Right hindlimb (tissue), 1 donor: ENCODE measurements at places on chromosomes 5 and 9.

DNA sequence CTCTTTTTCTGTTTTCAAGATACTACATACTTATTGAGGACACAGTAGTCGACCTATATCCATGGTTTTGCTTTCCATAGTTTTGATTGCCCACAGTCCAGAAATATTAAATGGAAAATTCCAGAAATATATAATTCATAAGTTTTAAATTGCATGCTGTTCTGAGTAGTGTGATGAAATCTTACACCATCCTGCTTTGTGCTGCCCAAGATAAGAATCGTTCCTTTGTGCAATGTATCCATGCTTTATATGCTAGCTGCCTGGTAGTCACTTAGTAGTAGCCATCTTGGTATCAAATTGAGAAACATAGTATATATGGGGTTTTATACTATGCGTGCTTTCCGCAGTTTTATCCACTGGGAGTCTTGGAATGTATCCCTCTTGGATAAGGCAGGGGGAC, 59.0 kb downstream of the CWC27 start:
- DNase-seq, result no peak

- DNase-seq, result no peak
These were observed 551 bp downstream of the N4BP3 start for GRCh38 chr5:178113841-178114324.

GRCh38 chr5:56814361-56814962, 887 bp upstream of the MAP3K1 start:
- DNase-seq, result peak; percentile 59

DNA sequence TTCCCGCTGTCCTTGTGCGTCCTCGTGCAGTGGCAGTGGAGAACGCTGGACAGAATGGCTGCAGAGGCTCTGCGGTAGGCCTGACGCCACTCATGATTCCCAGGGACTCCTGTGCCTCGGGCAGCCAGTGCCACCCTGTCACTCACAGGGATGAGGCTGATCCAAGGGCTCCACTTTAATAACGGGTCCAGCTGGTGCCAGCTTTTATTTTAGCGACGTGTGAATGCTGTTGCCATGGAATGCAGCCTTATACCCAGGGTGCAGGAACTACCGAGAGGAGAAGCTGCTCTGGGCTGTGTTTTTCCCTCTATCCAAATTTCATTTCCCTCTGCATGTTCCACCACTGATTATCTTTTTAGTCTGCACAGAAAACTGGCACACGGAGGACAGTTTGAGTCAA, 15.8 kb upstream of the NTNG2 start:
- DNase-seq, result no peak

DNA sequence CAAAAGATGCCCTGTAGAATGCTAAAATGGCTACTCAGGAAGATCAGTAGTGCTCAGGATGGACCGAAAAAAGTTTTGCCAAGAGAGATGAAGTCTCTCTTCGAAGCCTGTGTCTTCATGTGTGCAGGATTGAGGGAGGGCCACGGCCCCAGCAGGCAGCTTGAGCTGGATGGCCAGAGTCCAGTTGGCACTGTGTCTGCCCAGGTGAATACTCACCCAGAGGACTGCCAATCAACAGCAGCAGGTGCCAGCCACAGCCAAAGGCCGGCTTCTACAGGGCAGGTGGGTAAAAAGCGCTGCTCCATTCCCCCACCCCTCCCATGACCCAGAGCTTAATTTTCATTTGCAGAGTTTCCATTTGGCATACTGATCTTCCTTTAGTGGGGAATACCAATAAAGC, 287.9 kb upstream of the ZNF608 start:
- DNase-seq, result no peak

GRCh38 chr9:96115836-96116235, 186.1 kb downstream of the HSD17B3 start:
- no peak for DNase-seq

DNA sequence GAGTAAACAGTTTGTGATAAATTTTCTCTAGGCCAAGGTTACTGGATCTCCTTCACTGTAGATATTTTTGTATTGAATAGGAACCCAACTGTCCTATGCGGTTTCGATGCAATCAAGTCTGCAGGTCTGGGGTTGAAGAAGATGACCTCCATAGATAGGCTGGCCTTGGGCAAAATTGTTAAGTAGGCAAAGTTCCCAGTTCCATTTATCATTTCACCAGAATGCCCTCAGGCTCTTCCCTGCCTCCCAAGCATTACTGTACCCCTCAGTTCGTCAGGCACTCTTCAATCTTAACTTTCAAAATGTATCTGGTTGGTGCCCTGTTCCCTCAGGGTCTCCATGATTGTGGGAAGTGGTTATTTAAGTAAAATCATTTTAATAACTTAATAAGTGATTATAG, 1802.9 kb upstream of the WWC1 start:
- DNase-seq, result no peak

GRCh38 chr5:19917588-19918122, 70.3 kb downstream of the CDH18 start:
- no peak for DNase-seq

DNA sequence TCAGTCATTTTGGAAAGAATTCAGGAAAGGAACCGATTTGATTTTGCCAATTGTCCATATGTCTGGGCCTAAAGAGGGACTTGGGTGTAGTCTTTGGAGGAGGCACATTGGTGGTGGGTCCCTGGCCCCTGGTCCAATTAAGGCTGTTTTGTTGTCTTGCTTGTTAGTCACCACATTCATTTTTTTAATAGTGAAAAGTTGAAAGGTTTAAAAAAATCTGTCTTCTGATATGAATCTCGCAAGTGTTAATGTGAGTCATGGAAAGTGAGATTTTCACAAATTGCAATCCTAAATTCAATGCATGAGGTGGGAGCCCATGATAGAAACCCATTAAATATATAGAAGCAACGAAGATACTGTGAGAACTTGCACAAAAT, 165.9 kb upstream of the OTULINL start:
- DNase-seq, result no peak

- no peak for DNase-seq
These were observed 281.6 kb downstream of the ADAMTS6 start for GRCh38 chr5:65199993-65200675.

DNA sequence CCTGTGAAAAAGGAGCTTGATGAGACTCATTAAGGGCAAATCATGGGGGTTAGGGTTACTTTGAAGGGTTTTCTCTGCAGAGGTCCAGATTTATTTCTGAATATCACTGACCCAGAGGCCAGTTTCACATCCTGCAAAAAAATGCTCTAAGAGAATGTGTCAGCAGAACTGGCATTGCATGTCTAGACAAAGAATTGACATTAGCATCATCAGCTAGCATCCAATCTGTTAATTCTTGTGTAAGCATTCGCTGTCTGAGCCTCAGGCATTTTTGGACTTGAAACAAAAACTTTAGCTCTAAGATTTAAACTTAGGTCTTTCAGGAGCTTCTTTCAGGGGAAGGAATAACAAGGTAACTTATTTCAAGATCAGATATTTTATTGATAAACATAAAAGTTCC, 187.9 kb upstream of the ELL2 start:
- no peak for DNase-seq

DNA sequence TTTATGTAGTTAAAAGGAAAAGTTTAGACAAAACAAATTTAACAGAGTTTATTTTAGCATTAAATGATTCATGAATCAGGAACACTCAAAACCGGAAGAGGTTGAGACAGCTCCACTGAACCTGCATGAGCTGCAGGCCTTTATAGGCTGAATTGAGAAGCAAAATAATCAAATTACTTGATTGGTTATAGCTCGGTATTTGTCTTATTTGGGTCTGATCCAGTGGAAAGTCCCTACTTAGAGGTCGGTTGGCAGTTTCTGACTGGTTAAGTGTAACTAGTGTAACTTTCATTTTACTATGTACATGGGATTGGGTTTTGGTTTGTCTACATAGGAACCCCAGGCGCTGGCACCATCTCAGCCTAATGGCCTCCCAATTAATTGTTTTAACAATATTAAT, 74.1 kb upstream of the PIK3R1 start:
- no peak for DNase-seq

DNA sequence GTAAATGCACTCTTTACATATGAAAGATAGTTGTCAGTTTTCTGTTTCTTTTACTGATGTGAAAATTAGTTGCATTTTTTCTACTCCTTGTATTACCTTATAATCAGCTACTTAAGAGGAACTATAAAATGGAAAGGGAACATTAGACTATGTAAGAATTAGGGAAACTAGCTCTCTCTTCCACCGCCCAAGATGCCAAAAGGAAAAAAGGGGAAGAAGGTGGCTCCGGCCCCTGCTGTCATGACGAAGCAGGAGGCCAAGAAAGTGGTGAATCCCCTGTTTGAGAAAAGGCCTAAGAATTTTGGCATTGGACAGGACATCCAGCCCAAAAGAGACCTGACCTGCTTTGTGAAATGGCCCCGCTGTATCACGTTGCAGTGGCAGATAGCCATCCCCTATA, 15.2 kb upstream of the HOMER1 start:
- no peak for DNase-seq

- no peak for DNase-seq
These were observed 70.2 kb downstream of the NR2F1-AS1 start for GRCh38 chr5:93510626-93511380.

DNA sequence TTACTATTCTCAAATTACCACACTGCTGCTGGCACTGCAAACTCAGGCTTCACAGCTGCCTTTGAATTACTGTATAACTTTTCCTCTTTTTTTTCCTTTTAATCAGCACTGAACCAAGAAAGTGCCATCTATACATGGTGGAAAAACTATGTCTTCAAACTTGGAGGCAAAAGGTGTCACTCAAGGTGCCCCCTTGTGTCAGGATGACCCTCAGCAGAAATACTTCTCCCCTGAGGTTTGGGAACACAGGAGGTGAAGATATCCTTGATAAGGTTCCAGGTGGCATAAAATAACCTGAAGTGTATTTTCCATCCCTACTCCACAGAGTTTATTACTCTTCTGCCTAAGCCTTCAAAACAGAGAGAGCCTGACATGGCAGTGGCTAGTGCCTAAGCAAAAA, 14.5 kb downstream of the FRMD3 start:
- no peak for DNase-seq
